GM12891 (cell line): ENCODE measurements at places on chromosomes 7 and 10.

- no peak for DNase-seq
Observed at GRCh38 chr10:89357096-89357495, 20.8 kb upstream of the IFIT1B start.

DNA sequence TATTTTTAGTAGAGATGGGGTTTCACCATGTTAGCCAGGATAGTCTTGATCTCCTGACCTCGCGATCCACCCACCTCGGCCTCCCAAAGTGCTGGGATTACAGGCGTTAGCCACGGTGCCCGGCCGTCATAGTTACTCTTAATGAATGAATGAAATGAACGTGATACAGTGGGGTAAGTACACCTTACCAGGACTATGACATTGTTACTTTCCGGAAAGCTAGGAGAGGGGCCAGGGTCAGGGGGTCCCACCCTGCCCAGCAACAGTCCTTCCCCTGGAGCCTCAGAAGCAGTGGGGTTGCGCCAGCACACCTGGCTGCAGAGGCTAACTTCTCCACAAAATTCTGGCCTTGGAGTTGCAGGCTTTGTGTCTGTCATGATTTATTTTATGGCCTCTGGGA, 21.4 kb downstream of the VSTM4 start:
- DNase-seq, result no peak

GRCh38 chr10:124416733-124417132, 2.0 kb downstream of the OAT start:
- DNase-seq, result no peak

GRCh38 chr7:28364082-28364481, 48.2 kb upstream of the CREB5 start:
- DNase-seq, result no peak

DNA sequence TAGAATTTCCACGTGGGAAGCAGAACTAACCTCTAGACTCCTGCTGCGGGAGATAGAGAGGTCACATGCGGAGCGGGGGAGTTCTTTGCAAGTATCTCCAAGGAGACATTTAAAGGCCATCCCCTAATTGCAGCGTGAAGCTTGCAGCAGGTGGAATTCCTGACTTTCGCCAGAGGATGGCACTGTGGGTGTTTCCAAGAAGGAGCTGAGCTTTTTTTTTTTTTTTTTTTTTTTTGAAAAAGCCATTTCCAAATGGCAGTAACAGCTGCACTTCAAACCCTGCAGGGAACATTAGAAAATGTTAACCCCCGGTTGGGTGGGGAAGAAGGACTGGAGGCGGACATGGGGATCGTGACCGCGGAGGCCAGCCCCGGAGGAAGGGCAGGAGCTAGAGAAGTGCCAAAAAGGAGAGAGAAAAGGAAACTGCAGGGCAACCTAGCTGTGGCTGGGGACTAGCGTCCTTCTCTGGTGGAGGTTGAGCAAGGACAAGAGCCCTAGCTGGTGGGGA, 487.7 kb downstream of the TYW1 start:
- DNase-seq, result peak; percentile 25

DNA sequence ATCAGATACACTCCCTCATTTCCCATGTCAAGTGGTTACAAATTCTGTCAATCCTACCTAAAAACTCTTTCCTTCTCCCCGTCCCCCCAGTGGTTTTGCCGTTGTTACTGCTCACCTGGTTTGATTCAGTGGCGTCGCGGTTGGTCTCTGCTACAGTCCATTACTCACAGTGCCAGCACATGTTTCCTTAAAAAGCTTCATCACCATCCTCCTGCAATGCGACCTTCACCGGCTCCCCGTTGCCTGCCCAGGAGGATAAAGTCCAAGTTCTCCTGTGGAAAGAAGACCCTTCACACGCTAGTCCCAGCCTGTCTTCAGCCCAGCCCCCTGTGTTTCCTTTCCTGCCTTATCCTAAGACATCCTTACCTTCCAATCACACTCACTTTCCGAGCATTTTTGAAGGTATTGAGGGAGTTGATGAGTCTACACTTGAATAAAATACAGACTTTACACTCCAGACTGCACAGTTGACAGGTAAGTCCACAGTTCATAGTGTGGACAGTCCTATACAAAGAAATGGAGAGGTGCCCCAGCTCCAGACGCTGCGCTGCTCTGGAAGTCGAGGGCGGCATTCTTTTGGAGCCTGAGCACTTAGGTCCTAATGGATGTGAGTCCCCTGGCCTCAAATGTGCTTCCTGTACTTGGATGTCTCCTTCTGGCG, 3.4 kb upstream of the LARP4B start:
- DNase-seq, result no peak

- DNase-seq, result no peak
Observed at GRCh38 chr10:8817299-8817698, 762.8 kb downstream of the GATA3 start.

DNA sequence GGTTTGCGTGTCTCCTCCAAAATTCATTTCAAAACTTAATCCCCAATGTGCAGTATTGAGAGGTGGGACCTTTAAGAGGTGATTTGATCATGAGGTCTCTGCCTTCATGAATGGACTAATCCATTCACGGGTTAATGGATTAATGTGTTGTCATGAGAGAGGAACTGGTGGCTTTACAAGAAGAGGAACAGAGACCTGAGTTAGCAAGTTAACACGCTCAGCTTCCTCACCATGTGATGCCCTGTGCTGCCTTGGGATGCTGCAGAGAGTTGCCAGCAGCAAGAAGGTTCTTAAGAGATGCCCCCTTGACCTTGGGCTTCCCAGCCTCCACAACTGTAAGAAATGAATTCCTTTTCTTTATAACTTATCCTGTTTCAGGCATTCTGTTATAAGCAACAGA, 3.7 kb upstream of the TCTN3 start:
- DNase-seq, result no peak

DNA sequence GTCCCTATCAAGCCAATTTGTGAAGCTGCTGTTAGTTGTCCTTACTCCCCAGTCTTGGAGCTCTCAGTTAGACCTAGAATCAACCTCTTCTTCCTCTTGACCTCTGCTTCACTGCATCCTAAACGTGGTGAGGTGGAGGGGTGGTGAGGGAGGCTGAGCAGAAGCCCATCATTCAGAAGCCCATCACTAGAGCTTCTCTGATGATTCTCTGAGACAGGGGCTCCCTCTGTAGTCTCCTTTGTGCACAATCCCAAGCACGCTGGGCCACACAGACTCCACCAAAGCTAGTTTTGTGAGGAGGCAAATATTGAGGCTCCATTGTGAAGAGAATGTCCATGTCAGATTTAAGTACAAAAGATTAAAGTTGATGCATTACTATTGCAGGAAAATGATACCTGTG, 163.8 kb upstream of the PRSS1 start:
- DNase-seq, result no peak

GRCh38 chr10:34912771-34913170, 97.7 kb upstream of the PARD3 start:
- DNase-seq, result no peak

DNA sequence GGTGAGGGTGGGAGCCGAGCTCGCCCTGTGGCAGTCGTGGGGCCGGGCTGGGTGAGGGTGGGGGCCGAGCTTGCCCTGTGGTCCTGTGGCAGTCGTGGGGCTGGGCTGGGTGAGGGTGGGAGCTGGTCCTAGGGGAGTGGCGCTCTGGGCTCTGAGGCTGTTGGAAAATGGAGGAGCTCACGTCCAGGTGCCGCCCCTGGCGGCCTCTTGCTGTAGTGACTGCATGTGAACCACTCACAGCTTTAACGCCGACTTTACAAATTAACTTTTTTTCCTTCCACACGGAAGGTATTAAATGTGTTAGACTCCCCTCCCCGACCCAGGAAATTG, 312.6 kb downstream of the WDR37 start:
- peak; percentile 68 for DNase-seq
